ENCODE measurements at places on chromosomes 4 and X.
A peak's percentile ranks its signal among the peaks of the same experiment; 100 is the strongest.

DNA sequence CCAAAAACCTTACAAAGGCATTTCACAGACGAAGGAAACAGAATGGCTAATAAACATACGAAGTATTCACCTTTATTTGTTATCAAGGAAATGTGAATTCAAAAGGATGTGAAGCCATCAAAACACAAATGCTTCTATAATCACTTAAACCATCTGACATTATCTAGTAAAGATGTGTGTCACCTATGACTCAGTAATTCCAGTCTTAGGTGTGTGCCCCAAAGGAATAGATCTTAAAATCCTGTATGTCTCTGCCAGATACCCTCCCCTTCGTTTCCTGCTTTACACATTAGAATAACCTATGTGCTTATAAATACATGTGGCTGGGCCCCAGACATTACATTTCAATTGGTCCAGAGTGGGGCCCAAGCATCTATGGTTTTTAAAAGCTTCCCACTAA is 41.8 kb upstream of the CEP135 start:
- no peak for DNase-seq

GRCh38 chr4:165504184-165504583 is 125.4 kb downstream of the CPE start:
- no peak for DNase-seq

- DNase-seq = no peak
Observed at GRCh38 chr4:3643518-3644433, 111.6 kb upstream of the LRPAP1 start.

- DNase-seq = no peak
Observed at GRCh38 chr4:11106190-11106589, 322.5 kb downstream of the HS3ST1 start.

DNA sequence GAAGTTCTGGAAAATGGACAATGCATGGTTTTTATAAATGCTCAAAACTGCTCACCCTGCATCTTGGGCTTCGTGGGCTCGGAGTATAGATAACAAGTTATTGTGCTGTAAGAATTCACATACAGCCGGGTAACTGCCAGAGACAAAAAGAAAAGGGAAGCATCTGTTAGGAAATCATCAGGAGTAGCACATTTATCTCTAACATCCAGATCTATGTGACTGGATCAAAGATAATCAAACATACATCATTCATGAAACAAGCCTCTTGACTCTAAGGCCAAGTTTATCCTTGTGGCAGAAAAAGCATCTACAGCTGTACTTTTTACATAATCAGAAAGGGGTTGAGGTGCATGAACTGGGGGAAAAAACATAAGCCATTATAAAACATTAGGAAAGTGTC is 264.2 kb downstream of the PPP3CA start:
- DNase-seq = no peak

DNA sequence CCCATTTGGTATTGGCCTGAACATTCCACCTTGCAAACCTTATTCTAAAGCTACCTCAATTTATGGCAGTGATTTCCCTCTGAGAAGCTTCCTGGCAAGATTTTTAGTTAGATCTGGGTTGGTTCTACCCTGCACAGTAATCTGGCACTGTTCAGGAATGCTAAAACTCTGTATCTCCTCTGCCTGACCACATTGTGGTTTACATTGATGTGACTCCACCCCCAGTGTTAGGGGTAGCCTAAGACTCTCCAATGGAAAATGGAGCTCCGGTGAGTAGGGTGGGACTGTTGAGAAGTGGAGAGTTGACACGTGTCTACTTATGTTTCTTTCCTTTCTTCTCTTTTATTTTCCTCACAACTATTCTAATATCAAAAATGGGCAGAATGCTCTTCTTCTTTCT is 45.4 kb downstream of the BMPR1B start:
- no peak for DNase-seq

- DNase-seq = no peak
Observed at GRCh38 chr4:125254106-125254505, 60.6 kb upstream of the FAT4 start.

DNA sequence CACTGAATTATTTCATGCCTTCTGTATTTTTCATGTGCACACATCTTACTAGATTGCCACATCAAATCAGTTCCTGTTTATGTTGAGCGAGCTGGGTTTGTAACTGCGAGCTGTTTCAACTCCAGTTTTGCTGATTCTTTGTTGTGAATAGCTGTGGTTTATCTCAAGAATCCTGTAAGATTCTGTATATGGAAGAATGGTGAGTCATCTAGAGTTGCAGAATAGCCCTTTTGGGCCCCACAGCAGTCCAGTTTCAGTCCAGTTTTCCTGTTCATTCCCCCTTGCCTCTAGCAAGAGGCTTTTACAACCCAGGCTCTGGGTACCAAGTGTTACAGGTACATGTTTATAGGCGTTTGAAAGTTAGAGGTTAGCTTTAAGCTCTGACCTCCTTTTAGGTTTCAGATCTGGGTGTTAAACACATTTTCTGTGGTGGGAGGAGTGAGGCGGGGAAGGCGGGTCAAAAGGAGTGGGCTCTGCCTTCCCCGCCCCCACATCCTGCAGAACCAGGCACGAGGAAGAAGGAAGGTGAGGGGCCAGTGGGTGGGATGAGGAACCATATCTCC is 32.7 kb downstream of the TBC1D14 start:
- DNase-seq = no peak

DNA sequence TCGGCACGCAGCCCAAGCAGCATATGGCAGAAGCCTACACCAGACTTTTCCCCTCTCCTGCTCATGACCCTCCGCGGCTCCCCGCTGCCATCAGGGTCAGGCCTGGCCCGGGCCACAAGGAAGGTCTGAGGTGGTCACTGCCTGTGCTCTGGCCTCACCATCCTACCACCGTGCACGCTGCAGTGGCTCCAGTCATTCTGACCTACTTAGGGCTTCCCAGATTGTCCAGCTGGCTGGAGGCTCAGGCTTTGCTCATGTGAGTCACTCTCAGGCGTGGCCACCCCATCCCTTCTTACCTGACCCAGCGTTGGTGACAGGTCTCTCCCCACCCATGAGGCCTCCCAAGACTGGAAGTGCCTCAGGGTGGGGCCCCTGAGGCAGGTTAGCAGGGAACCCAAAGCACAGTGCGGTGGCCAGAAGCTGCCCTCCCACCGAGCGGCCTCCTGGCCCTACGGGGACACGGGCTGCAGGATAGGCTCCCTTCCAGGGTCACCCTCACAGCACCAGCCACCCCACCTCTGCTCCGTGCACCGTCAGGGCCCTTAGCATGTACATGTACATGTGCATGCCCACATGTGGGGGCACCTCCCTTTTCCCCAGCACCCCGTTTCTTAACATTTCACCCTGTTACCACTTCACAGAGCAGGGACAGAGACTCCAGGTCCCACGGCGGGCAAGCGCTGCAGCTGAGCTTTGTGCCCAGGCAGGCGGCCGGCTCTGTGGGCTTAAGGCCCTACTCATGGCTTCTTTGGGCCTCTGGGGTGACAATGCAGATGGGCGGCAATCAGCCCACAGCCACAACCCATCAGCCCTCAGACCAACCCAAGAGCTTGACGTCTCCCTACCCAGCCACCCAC is 2.2 kb downstream of the TREX2 start:
- no peak for DNase-seq

GRCh38 chrX:471281-471680 is 84.6 kb upstream of the PPP2R3B start:
- DNase-seq = no peak

GRCh38 chr4:128716338-128716737 is 93.2 kb upstream of the JADE1 start:
- no peak for DNase-seq

- no peak for DNase-seq
Observed at GRCh38 chrX:132855780-132856341, 102.6 kb downstream of the HS6ST2 start.

- peak; percentile 87 for DNase-seq
Observed at GRCh38 chr4:118034053-118034785, at the start of gene NDST3. Gene NDST3, plus strand, starts transcription at chr4:118034486. Its CDS starts 19,425 bp downstream, at chr4:118053911.

DNA sequence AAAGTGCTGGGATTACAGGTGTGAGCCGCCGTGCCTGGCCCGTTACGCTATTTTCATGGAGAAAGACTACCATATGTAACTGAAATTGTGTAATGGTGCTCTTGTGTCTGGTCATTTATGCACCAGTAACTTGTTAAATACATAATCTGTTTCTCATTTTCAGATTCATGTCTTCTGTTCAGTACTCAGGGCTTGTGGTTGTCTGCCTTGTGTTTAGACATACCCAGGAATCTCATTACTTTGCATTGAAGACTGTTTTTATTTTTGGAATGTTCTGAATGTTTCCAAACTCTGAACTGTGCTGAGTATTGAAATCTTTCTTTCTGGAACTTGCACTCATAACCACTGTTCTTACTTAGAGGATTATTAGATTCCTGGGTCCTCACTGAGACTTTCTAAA is 52.8 kb downstream of the PDLIM5 start:
- no peak for DNase-seq

GRCh38 chr4:109302361-109303139 is at the start of gene COL25A1:
Gene COL25A1, minus strand, starts transcription at chr4:109302658.
- no peak for DNase-seq

DNA sequence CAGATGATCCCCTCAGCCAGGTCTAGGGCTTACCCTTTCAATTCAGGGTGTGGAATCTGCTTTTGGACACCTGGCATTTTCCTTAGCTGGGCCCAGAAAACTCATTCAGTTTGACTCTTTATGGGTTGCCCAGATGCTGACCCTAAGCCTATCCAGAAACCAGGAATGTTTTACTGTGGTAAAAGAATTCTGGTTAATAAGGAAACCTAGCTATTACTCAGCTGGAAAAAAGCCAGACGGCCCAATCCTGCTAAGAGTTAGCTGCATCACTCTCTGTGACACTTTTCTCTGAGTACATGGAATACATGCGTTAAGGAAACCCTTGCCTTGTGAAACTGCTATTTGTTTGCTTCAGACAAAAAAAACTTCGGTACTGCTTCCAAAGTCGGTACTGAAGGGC is 28.0 kb downstream of the ING2 start:
- DNase-seq = no peak

DNA sequence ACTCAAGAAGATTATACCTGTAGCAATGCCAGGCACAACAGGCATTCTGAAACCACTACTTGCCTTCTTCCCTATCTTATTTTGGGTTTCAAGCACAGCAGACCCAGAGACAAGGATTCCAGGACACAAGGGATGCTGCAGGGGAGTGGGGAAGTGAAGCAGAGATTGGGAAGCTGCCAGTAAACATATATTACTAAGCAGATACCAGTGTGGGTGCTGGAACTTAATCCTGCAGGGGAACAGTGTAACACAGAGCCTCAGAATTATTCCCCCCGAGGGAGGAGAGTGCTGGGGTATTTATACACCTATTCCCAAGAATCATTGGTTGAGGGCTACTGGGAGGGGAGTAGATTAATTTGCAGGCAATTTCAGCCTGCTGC is 33.3 kb upstream of the MAML3 start:
- peak; percentile 5 for DNase-seq

GRCh38 chrX:10230222-10230621 is 73.4 kb downstream of the CLCN4 start:
- no peak for DNase-seq

DNA sequence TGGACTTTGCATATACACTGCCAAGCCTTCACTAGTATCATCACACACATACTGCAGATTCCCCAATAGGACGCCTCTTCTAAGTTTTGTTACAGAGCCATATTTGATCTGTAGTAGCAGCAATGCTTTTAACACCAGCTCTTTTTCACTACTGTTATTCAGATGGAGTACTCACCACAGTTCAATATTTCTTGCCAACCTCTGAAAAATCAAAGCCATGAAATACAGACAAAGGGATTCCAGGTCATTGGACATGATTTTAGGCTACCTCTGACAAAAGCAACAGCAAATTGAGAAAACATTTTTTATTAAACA is 390.7 kb upstream of the ADGRL3 start:
- no peak for DNase-seq

DNA sequence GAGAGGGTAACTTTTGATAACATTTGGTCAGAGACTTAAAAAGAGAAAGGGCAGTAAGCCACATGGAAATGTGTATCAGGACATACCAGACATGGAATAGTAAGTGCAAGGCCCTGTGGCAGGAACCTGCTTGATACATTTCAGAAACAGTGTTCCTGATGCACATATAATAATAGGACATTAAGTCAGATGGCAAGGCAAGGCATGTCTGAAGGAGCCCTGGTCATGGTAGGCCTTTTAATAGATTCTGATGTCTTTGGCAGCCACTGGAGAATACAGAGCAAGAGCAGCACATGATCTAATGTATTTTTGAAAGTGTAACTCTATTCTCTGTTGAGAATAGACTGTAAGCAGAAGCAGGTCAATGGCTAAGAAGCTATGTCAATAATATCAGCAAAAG is 279.7 kb downstream of the CAMK2D start:
- no peak for DNase-seq

DNA sequence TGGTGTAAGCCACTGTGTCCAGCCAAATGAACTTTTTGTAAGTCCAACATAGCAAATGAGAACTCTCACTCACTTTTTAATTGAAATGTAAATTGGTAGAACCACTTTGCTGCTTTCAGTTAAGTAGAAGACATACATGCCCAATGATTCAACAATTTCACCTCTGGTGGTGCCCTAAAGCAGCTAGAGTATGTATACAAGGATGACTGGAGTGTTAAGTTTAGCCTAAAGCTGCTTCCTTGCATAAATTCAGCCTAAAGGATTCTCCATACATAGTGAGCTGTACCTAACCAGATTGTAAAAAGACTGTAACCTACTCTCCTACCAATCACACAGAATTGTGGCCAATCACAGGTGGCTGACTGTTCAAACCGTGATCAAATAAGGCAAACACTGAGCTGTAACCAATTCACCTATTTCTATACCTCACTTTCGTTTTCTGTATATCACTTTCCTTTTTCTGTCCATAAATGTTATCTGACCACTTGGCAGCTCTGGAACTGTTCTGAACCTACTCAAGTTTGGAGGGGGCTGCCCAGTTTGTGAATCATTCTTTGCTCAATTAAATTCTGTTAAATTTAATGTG is 39.9 kb downstream of the PDS5A start:
- no peak for DNase-seq

GRCh38 chr4:126748736-126749135 is 884.0 kb upstream of the INTU start:
- no peak for DNase-seq

DNA sequence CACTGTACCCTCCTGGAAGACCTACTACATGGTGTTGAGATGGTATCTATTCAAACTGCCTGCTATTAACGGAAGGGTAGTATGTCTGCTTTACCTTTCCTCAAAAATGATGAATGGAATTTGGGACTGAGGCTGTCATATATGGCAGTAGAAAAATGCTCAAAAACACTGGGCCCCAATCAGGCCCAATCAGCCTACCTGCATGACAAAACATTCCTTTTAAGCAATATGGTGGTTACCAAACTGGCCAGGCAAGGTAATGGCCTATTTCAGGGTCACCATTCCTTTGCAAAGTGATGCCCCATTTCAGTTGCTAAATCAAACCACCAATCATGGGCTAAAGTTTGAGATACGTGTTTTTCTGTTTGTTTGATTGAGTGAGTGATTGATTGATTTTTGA is 14.9 kb downstream of the RNF150 start:
- no peak for DNase-seq
